Effector CD4-positive, alpha-beta T cell (primary cell): ENCODE measurements at places on chromosomes 16 and 17.
A peak's percentile ranks its signal among the peaks of the same experiment; 100 is the strongest.

DNA sequence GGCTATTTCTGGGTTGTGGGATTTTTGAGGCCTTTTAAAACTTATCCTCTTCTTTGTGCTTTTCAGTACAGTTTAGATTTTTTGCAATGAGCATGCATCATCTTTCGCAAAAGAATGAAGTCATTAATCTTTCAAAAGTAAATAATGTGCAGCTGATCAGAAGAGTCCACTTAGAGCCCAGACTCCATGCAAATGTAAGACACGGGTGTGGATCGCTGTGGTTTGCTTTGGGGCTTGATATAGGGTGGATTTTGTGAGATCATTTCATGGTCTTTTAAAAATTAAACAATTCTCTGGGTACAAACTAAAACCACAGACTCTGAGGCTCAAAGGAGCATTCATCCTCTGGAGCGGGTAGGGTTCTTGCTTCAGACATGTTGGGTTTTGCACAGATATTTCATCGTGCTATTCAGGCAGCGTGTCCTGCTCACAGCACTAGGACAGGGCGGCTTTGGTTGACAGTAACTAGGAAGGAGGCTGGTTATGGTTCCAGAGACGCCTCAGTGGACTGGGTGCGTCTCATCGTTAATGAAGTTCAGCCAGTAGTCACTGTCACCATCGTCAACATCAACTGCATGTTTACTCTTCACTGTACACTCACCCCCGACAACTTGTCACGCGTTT lies 129.4 kb upstream of the PLCG2 start:
- DNase-seq, result no peak

DNA sequence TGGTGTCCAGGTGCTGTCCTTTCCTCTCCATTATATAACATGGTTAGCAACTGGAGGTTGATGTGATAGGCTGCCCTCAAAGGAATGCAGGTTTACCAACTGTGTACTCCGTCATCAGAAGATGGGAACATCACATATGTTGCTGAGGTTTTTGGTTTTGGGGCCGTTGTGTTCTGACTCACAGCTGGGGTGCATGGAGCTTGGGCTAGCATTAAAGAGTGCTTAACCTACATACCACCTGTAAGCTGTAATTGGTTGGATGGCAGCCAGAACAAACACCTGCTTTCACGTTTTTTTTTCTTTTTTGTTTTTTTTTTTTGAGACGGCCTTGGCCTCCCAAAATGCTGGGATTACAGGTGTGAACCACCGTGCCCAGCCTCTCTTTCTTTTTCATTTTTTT lies 20.9 kb downstream of the TMEM11 start:
- DNase-seq, result no peak

DNA sequence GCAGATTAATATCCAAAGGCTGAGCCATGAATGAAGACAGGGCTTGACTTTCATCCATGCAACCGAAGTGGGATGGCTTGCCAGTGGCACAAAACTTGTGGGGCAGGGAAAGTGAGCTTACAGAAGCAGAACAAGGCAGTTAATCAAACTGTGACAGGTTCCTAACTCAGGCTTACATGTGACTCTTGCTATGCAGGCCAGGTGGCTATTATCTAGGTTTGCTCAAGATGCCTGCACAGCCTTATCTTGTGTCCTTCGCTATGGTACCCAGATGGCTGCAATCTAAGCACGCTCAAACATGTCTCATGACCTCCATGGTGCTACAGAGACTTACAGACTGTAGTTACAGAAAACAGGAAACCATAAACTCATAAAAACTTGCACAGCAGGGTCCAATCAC lies 8.6 kb upstream of the DNAH9 start:
- no peak for DNase-seq

GRCh38 chr16:22861580-22861979 lies 47.6 kb downstream of the HS3ST2 start:
- DNase-seq, result no peak

DNA sequence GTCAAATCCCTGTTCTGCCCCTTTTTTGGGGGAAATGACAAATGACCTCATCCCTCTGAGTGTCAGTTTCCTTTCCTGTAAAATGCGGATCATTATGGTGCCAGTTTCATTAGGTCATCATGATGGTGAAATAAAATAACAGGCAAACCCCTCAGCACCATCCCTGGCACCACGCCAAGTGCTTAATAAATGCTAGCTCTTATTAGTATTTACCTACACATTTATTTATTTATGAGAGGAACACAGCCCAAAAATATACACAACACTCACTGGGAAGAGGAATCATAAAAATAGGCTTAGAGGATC lies 28.6 kb upstream of the GPRC5B start:
- no peak for DNase-seq

DNA sequence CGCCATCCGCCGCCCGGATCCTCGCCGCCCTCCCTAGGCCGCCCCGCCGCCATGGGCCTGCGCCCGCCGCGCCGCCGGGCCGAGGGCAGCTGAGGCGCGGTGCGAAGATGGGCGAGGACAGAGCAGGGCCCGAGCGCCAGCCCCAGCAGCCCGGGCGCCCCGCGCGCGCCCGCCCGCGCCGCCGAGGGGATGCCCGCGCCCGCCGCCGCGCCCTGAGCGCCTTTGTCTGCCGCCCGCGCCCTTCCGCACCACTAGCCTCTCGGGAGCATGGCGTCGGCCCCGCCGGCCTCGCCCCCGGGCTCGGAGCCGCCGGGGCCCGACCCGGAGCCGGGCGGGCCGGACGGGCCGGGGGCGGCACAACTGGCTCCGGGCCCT lies 278 bp downstream of the RAB11FIP3 start:
- DNase-seq, result no peak

DNA sequence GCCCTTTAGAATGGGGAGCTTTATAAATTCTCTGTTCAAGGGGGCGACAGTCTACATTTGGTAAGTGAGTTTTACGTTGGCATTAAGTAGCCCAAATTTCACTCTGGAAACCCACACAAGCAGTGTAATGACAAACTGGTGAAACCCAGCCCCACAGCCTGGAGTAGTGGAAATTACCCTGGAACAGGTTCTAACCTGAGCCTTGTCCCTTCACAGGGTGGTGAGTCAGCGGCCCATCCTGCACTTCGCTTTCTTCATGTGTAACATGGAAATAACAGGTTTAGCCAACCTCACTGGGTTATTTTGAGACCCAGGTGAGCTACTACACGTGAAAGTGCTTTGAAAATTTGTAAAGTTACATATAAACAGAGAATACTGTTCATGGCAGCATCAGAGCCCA lies 3.5 kb upstream of the TLCD3A start:
- DNase-seq, result no peak

DNA sequence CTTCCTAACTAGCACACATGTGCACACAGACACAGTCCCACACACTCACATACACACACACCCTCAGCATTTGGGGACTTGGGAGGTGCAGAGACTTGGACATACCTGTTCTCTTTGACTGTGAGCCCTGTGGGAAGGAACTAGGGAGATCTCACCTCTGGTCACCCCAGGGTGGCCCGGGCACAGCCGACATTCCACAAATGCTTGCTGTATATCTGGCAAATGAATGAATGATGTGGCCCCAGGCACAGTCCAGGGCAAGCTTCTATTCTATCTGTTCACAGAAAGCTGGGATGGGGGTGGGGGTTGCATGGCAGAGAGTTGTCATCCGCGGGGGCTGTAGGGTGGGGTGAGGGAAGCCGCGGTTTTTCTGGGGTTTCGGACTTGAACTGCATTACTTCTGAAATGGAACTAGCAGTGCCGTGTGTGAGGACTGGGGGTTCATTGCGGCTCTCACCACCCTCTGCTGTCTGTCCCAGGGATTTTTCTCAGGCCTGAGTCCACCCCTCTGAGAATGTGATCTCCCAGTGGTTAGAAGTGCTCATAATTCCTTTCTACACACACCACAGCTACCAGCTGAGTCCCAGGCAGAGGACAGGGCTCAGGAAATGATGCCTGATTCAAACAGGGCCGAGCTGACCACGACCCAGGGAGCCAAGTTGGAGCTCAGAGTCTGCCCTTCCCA lies 3.3 kb upstream of the RIPOR1 start:
- DNase-seq, result no peak

DNA sequence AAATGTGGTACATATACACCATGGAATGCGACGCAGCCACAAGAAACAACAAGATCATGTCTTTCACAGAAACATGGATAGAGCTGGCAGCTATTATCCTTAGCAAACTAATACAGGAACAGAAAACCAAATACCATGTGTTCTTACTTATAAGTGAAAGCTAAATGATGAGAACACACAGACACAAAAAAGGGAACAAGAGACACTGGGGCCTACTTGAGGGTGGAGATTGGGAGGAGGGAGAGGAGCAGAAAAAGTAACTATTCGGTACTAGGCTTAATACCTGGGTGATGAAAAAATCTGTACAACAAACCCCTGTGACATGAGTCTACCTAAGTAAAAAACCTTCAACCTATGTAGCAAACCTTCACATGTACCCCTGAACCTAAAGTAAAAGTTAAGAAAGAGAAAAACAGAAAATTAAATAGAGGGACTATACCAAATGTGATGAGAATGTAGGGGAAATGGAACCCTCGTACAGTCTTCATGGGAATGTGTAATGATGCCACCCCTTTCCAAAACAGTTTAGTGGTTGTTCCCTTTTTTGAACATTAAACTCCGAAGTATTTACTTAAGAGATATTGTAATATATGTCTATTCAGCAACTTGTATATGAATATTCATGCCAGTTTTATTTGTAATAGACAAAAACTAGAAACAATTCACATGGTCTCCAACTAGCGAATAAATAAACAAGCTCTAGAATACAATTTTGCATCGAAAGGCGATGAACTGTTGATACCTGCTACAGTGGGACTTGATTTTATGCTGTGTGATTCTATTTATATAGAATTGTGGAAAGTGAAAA lies 33.9 kb downstream of the AHSP start:
- DNase-seq, result no peak

GRCh38 chr17:81656835-81657234 lies 493 bp upstream of the PDE6G start:
- DNase-seq, result no peak

DNA sequence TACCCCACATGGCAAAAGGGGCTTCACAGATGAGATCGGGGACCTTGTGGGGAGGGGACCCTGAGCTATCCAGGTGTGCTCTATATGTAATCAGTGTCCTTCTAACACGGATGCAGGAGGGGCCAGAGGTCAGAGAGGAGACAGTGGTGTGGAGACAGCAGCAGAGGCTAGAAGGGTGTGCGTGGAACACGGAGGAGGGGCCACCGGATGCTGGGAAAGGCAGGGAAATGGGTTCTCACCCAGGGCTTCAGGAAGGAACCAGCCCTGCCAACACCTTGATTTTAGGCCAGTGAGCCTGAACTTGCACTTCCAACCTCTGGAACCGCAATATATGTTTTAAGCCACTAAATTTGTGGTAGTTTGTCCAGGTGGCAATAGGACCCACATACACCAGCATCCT lies 4.6 kb upstream of the SLC38A8 start:
- DNase-seq, result no peak

DNA sequence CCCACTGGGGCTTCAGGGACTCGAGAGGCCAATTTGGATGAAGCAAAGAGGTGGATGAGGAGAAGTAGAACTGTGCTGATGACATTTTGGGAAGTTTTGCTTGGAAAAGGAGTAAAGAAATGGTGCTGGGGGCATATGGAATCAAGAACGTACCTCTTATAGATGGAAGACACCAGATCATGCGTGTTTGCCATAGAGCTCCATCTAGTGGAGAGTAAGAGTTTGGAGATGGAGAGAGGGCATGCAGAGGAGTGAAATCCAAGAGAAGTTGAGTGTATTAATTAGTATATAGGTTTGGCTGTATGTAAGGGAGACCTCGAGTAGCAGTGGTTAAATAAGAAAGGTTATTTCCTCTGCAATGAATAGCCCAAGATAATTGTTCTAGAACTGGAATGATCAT lies 56.0 kb downstream of the SHISA6 start:
- no peak for DNase-seq

- DNase-seq, result no peak
Observed at GRCh38 chr16:54477714-54478113, 191.1 kb upstream of the IRX3 start.

- DNase-seq, result no peak
Observed at GRCh38 chr17:74415608-74416396, 16.1 kb upstream of the GPRC5C start.

DNA sequence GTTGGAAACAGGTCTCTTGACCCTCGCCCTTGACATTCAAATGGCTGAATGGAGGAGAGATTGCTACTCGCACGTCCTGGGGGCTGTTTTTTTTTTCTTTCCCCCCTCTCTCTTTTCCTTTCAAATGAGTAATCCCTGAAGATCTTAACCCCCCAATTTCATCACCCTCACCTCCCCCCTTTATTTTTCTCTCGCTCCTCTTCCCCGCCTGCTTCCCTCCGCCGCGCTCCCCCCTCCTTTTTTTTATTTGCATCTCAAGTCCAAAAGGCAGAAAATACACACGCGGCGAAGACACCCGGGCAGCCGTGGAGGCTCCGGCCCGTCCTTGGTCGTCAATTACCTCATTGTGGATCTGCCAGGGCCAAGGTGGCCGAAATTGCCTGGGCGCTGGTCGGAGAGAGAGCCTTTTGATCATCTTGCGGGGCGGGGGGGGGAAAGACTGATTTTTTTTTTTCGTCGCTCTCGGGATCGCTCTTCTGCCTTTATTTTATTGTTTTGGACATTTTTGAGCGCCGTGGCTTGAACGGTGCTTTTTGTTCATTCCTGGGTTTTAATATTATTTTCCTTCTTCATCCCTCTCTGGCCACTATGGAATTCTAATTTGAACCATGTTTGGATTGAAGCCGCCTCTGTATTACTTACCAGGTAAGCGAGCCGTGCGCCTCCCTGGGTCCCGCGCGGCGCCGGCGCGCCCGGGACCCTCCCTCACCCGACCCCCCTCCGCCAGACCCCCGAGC lies 57.2 kb upstream of the GSE1 start:
- DNase-seq, result no peak

GRCh38 chr16:24511792-24512191 lies 27.6 kb upstream of the RBBP6 start:
- DNase-seq, result no peak

- no peak for DNase-seq
Observed at GRCh38 chr17:10036511-10037061, 131.5 kb upstream of the RCVRN start.

DNA sequence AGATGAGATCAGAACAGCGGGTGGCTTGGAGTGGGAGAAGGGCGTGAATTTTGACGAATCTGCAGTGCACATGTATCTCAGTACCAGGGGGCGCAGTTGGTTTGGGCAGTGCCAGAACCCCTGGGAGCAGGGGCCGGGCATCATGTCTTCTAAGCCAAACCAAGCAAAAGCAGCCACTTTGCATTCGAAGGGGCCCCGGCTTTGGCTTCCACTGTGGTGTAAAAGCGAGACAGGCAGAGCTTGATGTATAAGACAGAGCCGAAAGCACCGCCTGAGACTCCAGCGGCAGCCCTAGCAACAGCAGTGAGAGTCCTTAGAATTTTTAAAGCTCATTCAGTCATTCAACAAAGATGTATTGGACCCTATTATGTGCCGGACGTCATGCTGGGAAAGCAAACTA lies 3.8 kb upstream of the XYLT1 start:
- no peak for DNase-seq

DNA sequence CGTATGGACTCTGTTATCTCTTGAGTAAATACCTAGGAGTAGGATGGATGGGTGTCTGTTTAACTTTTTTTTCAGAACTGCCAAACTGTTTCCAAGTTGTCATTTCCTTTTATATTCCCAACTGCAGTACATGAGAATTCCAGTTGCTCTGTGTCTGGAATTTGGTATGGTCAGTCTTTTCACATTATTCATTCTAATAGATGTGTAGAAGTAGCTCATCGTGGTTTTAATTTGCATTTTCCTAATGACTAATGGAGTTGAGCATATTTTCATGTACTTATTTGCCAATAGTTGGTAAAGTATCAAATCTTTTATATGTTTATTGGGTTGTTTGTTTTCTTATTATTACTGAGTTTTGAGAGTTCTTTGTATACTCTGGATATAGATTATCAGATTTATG lies 27.0 kb downstream of the MRTFB start:
- no peak for DNase-seq

- DNase-seq, result peak; percentile 50
Observed at GRCh38 chr16:11407047-11407982, 62.1 kb downstream of the RMI2 start.
